ENCODE measurements at places on chromosomes 6 and 20.

DNA sequence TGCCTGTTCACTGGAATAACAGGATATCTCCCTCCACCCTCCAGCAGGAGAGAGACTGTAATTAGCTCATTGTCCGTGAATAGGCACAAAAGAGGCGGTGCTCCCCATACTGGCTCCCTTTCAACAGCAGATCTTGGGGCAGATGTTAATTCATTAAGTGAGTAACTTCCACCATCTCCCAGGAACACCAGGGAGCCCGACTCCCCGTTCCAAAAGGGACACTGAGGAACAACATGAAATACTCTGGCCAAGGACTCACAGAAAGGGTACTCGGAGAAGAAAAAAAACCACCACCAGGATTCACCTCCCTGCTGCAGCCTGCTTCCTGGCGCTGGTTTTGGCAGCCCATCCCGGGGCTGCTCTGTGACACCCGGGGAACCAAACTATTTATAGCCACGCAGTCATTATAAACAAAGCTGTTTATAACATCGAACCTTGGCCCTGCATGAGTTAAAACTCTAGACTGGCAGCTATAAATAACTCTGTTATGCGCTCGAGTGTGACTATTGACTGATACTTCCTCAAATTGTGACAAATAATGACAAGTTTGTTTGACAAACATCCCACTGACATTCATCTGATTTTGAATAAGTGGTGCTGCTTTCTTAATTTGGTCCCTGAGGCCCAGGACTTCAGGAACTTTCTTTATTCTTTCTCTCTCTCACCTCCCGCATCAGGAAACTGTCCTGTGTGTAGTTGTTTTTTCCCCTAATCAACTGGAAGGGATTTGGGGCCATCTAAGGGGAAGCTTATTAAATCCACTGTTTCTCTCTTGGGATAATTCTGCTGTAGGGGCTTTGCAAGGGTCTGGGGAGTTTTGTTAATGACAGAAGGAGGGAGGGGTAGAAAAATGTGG lies 521.6 kb downstream of the CD83 start:
- no peak for DNase-seq

GRCh38 chr6:30591008-30591407 lies 19.8 kb downstream of the ABCF1 start:
- DNase-seq = no peak

DNA sequence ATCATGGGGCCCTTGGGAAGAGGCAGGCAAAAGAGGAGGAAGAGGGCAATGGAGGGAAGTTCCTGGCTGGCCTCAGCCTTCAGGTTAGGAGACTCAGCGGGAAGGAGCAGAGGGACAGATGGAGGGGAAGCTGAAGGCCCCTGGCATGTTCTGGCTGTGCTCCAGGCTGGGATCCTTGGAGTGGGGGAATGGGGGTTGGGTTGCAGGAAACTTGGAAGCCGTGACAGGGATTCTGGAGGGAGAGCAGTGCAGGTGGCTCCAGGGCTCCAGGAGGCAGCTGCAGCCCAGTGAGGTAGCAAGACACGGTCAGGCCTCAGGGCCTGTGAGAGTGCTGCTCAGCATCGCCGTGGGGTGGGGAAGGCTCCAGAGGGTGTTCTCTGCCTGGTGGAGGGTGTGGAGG lies 64.6 kb upstream of the SCP2D1 start:
- DNase-seq = no peak

- no peak for DNase-seq
These were observed 85.9 kb downstream of the CRYBG1 start for GRCh38 chr6:106446287-106446885.

All from activated CD4-positive, CD25-positive, alpha-beta regulatory T cell (primary cell).